NCI-H82 (cell line): ENCODE measurements at places on chromosomes 7 and 10.
A peak's percentile ranks its signal among the peaks of the same experiment; 100 is the strongest.

DNA sequence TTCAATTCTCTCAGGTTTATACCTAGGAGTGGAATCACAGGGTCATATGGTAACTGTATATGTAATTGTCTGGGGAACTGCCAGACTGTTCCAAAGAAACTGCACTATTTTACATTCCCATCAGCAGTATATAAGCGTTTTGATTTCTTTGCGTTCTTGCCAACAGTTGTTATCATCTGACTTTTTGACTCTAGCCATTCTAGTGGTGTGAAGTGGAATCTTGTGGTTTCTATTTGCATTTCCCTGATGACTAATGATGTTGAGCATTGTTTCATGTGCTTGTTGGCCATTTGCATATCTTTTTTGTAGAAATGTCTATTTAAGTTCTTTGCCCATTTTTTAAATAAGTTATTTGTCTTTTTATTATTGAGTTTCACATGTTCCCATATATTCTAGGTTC lies 44.3 kb upstream of the ZC3HAV1 start:
- DNase-seq, result no peak

- DNase-seq, result no peak
Measured at GRCh38 chr7:105786520-105787470, 89.6 kb downstream of the ATXN7L1 start.

DNA sequence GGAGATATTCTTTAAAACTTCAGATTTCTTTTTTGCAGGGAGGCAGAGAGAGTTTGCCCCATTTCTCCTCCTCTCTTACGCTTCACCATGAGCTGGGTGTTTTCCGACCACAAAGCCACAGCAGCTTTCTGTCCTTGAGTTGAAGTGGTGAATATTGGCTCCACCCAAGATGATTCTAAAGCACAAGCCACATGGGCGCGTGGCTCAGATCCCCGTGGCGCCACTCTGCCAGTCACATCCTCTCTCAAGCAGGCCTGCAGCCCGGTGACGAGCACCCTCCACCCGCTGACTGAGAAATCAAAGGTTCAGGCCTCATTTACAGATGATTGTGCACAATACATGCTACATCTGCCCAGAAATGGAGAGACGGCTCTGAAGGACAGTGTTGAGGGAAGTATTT lies 27.6 kb upstream of the RNF32 start:
- DNase-seq, result no peak

DNA sequence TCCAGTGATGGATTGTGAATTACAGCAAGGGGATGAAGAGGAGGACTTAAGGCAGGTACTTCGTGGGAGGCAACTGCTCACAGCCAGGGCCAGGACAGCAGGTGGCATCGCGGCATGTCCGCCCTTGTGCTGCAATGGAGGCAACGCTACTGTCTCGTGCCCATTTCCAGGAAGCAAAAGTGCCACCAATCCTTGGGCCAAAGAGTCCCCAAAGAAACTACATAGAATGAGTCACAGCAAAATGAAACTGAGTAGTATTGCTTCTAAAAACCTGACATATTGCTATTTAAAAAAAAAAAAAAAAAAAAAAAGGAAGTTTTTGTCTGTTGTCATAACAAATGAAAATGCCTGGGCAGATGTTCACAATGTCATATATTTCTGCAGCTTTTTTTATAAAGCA lies 46.6 kb downstream of the RSU1 start:
- DNase-seq, result no peak

GRCh38 chr7:151185762-151186639 lies 1.0 kb downstream of the ASB10 start:
- no peak for DNase-seq

DNA sequence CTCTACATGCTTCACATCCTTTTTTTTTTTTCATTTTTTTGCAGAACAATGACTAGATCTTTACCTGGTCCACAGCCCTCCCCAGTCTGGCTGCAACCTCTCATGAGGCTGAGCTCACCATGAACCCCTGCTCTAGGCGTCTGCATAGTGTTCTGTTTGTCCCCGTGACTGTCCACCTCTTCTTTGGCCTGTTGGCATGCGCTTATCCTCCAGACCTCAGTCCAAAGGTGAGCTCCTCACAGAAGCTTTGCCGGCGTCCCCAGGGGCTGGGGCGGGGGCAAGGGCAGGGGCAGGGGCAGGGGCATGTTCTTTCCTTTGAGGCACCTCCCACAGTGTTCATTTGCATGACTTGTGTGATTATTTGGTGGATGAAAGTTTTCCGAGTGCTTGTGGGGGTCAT lies 218.4 kb upstream of the ZNF32 start:
- DNase-seq, result no peak

DNA sequence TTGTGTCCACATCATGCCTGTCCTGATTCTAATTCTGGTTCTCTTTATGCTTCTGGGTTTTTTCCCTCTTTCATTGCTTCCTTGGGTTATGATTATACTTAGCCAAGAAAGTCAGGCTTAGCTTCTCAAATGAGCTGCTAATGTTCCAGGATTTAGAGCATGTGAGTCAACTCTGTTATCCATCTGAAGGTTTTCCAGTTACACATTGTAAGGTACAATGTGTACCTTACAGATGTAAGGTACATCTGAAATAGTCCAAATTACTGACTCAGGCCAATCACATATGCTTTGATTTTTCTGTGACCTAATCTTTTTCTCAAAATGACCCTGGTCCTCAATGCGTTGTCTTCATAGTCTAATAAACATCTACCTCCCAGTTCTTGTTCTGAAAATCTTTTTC lies 13.3 kb upstream of the MIOS start:
- peak; percentile 49 for DNase-seq

- no peak for DNase-seq
Measured at GRCh38 chr10:17768957-17769356, 17.0 kb downstream of the TMEM236 start.

- DNase-seq, result no peak
Measured at GRCh38 chr10:83254698-83255097, 884.6 kb upstream of the GHITM start.

- no peak for DNase-seq
Measured at GRCh38 chr10:4332764-4333458, 493.1 kb upstream of the AKR1E2 start.

DNA sequence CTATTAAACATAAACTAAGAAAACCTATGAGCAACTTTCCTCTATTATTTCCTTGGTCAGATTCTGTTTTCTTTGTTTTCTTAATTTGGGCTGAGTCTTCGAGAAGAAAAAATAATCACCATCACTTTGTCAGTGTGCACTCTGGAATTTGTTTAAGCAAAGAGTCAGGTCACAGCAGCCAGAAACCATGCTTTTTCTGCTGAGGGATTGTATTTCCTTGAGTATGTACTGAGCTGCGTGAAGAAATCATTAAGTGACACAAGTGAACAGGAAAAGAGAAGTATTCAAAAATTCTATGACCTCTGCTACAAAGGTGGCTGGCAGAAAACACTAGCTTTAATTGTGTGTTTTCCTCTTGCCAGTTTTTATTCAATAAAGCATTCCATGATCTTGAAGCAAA lies 249.6 kb downstream of the VTI1A start:
- DNase-seq, result no peak

- DNase-seq, result no peak
Measured at GRCh38 chr7:77327067-77327931, 88.8 kb downstream of the GSAP start.

DNA sequence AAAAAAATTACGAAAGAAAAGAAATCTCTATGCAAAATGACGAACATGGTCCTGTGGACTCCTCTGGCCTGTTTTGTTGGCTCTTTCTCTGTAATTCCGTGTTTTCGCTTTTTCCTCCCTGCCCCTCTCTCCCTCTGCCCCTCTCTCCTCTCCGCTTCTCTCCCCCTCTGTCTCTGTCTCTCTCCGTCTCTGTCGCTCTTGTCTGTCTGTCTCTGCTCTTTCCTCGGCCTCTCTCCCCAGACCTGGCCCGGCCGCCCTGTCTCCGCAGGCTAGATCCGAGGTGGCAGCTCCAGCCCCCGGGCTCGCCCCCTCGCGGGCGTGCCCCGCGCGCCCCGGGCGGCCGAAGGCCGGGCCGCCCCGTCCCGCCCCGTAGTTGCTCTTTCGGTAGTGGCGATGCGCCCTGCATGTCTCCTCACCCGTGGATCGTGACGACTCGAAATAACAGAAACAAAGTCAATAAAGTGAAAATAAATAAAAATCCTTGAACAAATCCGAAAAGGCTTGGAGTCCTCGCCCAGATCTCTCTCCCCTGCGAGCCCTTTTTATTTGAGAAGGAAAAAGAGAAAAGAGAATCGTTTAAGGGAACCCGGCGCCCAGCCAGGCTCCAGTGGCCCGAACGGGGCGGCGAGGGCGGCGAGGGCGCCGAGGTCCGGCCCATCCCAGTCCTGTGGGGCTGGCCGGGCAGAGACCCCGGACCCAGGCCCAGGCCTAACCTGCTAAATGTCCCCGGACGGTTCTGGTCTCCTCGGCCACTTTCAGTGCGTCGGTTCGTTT lies 83.5 kb upstream of the SLF2 start:
- DNase-seq, result no peak

- DNase-seq, result no peak
Measured at GRCh38 chr10:42638821-42639270, 476 bp upstream of the ZNF33B start.
